ENCODE measurements at places on chromosomes 16 and 17. TPM values are rescaled to one million over a fixed set of nuclear protein-coding genes. Genes with fewer than 3 reads are reported as not detected.

GRCh38 chr16:86836503-86837129, 258.3 kb downstream of the FOXL1 start:
- H3K36me3 ChIP-seq, result no peaks in the 10 kb centered on the region
- H3K4me3 ChIP-seq, result no peak overlapping the region
- no peak for DNase-seq
- H3K27me3 ChIP-seq, result no peaks in the 10 kb centered on the region

- DNase-seq, result no peak
- H3K36me3 ChIP-seq, result peaks cover 6% of the 10 kb centered on the region
- no peak overlapping the region for H3K27ac ChIP-seq
- no peak overlapping the region for H3K4me3 ChIP-seq
Observed at GRCh38 chr17:38724337-38724988, 5.7 kb upstream of the CISD3 start.

GRCh38 chr16:88790312-88791211, 5.5 kb upstream of the PIEZO1 start:
- peaks cover 18% of the 10 kb centered on the region for H3K4me1 ChIP-seq
- no peak for DNase-seq
- H3K27me3 ChIP-seq, result no peaks in the 10 kb centered on the region
- H3K27ac ChIP-seq, result peak overlapping the region; percentile 18

DNA sequence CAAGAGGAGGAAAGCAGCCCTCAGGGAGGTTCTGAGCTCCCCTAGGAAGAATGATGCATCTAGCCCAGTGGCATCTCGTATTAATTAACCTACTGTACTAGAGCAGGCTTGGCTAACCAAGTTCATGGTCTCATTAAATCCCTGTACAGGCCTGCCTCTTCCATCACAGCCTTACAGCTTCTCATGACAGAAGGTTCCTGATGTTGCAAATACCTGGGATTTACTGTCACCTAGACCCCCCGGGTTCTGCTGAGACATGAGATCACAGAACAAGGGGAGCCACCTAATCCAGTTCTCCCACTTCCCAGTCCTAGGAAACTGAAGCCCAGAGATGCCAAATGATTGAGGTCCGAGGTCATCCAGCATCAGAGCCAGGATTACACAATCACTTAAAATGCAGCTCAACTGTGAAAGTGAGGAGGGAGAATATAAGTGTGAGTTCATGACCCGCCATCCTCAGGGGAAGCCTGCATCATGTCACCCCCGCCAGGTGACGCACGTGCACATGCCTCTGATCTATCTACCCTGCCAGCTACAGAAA, 23.9 kb downstream of the ACLY start:
- DNase-seq, result no peak
- no peaks in the 10 kb centered on the region for H3K27me3 ChIP-seq
- no peak overlapping the region for H3K4me3 ChIP-seq
- H3K27ac ChIP-seq, result peak overlapping the region; percentile 70
- H3K36me3 ChIP-seq, result peaks cover 45% of the 10 kb centered on the region
- H3K4me1 ChIP-seq, result peaks cover 21% of the 10 kb centered on the region

DNA sequence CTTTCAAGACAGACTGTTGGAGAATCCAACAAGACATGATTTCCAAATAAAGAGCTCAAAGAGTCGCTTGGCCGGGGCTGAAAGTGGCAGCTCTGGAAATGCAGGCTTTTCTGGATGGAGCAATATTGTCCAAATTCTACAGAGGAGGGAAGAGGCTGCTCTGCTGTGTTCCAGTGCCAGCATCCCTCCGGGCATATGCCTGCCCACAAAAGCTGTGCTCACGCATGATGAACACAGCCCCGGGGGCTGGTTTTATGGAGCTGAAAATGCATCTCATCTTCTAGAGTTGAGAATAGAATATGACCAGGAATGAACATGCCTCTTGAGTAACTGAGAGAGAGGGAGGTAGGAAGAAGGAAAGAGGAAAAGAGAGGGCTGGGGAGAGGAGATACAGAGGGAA, 74.7 kb upstream of the TOX3 start:
- no peak overlapping the region for H3K4me3 ChIP-seq
- no peaks in the 10 kb centered on the region for H3K4me1 ChIP-seq
- H3K27me3 ChIP-seq, result no peaks in the 10 kb centered on the region

DNA sequence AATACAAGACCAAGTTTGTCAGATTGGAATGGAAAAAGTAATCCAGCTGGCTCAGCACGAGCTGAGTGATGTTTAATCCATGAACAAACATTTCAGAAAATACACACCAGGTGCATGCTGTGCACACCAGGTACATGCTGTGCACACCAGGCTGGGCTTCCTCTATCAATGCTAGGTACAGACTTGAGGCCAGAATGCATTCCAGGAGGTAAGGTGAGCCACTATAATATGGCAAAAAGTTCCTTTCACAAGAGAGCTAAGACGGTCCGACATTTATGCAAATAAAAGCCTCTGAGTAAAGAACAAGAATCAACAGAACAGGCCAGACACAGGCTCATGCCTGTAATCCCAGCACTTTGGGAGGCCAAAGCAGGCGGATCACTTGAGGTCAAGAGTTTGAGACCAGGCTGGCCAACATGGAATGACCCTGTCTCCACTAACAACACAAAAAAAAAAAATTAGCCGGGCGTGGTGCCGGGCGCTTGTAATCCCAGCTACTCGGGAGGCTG, 128.2 kb downstream of the ZNF778 start:
- no peaks in the 10 kb centered on the region for H3K27me3 ChIP-seq
- H3K4me3 ChIP-seq, result no peak overlapping the region
- peak overlapping the region; percentile 60 for H3K27ac ChIP-seq
- H3K4me1 ChIP-seq, result peaks cover 47% of the 10 kb centered on the region

- no peak overlapping the region for H3K4me3 ChIP-seq
- no peak overlapping the region for H3K27ac ChIP-seq
- no peak for DNase-seq
- H3K27me3 ChIP-seq, result no peaks in the 10 kb centered on the region
Observed at GRCh38 chr16:14129502-14129901, 58.4 kb downstream of the MRTFB start.

GRCh38 chr17:78674595-78675315, 97.6 kb upstream of the DNAH17 start:
- peak overlapping the region; percentile 67 for H3K27ac ChIP-seq
- peaks cover 61% of the 10 kb centered on the region for H3K4me1 ChIP-seq
- peaks cover 63% of the 10 kb centered on the region for H3K36me3 ChIP-seq

- H3K27me3 ChIP-seq, result peaks cover 44% of the 10 kb centered on the region
- no peaks in the 10 kb centered on the region for H3K36me3 ChIP-seq
- DNase-seq, result no peak
- no peak overlapping the region for H3K27ac ChIP-seq
Observed at GRCh38 chr17:57808882-57809281, 41.0 kb downstream of the MRPS23 start.

DNA sequence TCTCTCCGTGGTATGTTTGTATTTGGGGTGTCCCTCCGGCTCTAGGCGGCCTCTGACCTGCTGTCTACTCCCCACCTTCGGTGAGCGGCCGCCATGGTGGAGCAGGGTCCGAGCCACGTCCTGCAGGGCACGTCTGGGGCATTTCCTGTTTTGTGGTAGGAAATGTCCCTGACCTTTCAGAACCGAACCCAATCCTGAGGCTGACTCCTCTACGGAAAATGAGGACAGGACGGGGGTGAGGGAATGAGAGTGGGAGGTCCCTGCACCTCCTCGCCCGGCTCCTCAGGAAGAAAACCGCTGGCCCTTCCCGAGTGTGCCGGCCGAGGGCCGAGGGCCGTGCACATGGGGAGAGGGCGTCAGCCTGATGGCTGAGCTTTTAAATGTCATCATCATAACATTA, 45.8 kb downstream of the WDR45B start:
- peaks cover 43% of the 10 kb centered on the region for H3K36me3 ChIP-seq
- no peak overlapping the region for H3K4me3 ChIP-seq
- H3K4me1 ChIP-seq, result peaks cover 2% of the 10 kb centered on the region
- H3K27me3 ChIP-seq, result no peaks in the 10 kb centered on the region
- no peak overlapping the region for H3K27ac ChIP-seq

DNA sequence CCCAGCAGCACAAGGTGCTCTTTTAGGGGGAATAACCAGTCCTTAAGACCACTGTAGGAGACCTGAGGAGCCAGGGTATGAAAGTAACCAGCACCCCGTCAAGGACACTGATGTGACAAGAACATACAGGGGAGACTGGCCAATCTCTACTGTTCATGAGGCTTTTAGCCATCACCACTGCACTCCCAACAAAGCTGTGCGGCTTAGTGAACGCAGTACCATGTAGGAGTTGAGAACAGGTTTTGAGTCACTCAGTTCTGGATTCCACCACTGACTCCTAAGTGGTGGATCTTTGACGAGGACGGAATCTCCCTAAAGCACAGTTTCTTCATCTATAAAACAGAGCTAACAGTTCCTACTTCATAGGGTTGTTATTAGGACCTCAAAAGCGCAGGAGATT, 26.8 kb downstream of the COG4 start:
- H3K27me3 ChIP-seq, result no peaks in the 10 kb centered on the region
- no peaks in the 10 kb centered on the region for H3K4me1 ChIP-seq
- peaks cover 26% of the 10 kb centered on the region for H3K36me3 ChIP-seq
- no peak overlapping the region for H3K27ac ChIP-seq
- no peak overlapping the region for H3K4me3 ChIP-seq

- H3K36me3 ChIP-seq, result no peaks in the 10 kb centered on the region
- H3K4me3 ChIP-seq, result no peak overlapping the region
- peaks cover 4% of the 10 kb centered on the region for H3K27me3 ChIP-seq
- H3K27ac ChIP-seq, result no peak overlapping the region
- DNase-seq, result no peak
Observed at GRCh38 chr16:11229432-11229831, 26.6 kb downstream of the SOCS1 start.

DNA sequence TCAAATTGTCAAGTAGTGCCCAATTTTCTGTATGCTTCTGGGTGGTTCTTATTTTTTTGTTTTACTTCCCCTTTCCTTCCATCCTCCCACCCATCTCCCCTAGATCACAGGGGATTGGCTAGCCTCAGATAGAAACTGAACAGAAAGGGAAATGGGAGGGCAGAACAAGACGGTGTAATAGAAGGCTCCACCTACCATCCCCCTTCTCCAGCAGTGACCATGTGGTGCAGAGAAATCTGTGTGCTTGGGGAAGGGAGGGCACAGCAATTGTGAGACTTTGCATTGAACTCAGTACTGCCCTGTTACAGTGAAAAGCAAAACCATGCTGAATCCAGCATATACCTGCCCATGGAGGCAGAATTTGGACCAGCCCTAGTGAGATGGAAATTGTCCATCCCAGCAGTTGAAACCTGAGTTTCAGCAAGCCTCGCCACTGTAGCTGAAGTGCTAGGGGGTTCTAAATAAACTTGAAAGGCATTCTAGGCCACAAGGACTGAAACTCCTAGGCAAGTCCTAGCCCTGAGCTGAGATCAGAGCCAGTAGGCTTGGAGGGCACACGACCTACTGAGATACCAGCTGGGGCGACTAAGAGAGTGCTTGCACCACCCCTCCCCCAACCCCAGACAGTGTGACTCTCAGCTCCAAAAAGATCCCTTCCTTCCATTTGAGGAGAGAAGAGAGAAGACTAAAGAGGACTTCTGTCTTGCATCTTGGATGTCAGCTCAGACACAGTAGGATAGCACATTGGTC, 5.2 kb downstream of the SLFN11 start:
- no peak overlapping the region for H3K27ac ChIP-seq
- H3K4me3 ChIP-seq, result no peak overlapping the region
- peaks cover 10% of the 10 kb centered on the region for H3K4me1 ChIP-seq
- H3K36me3 ChIP-seq, result peaks cover 15% of the 10 kb centered on the region

THAP11 gene
- 29.5 TPM for total RNA-seq

CD19 gene
- total RNA-seq, result not detected

DNAAF1 gene
- total RNA-seq, result not detected

SKAP1 gene
- total RNA-seq, result not detected

Measured in osteocyte (in vitro differentiated cells).